ENCODE measurements at places on chromosomes 2 and 18. TPM values are rescaled to one million over a fixed set of nuclear protein-coding genes. Genes with fewer than 3 reads are reported as not detected.

Gene HAAO
- 0.48 TPM for total RNA-seq

Gene DLX2
- total RNA-seq, result 1.4 TPM

Gene ANKRD62
- not detected for total RNA-seq

Gene TCF7L1
- total RNA-seq, result 7.1 TPM

Gene GAL3ST2
- total RNA-seq, result not detected

Gene C2orf78
- total RNA-seq, result not detected

Gene FEV
- total RNA-seq, result not detected

Gene PTPRN
- not detected for total RNA-seq

Gene SERPINB13
- total RNA-seq, result 5.9 TPM

Gene ALPG
- not detected for total RNA-seq

Gene TCF4
- total RNA-seq, result 7.3 TPM

Gene DPP10
- not detected for total RNA-seq

Gene ALPP
- not detected for total RNA-seq

Gene SUMO1
- total RNA-seq, result 145 TPM

Gene POTEI
- total RNA-seq, result not detected

Gene EML6
- 0.63 TPM for total RNA-seq

Gene DNPEP
- 59.9 TPM for total RNA-seq

Gene WDR35
- total RNA-seq, result 9.0 TPM

Gene OTOS
- not detected for total RNA-seq

Gene EFR3B
- 0.58 TPM for total RNA-seq

Gene TMX3
- total RNA-seq, result 37.2 TPM

Gene ANKRD36B
- total RNA-seq, result 12.7 TPM

Gene TMEM87B
- total RNA-seq, result 36.1 TPM

Gene ACKR3
- 1.8 TPM for total RNA-seq

Gene GPR35
- 0.07 TPM for total RNA-seq

Gene IWS1
- 56.5 TPM for total RNA-seq

Gene HS1BP3
- 21.0 TPM for total RNA-seq

Gene TLK1
- total RNA-seq, result 24.0 TPM

Gene RFTN2
- total RNA-seq, result not detected

Gene CERKL
- not detected for total RNA-seq

Gene ANTXR1
- total RNA-seq, result 31.0 TPM

Gene MEP1B
- not detected for total RNA-seq

Gene HJURP
- 40.1 TPM for total RNA-seq

Gene CTAGE1
- total RNA-seq, result not detected

Gene LIMS4
- 1.0 TPM for total RNA-seq

Gene TLX2
- not detected for total RNA-seq

Gene DSG3
- total RNA-seq, result 73.1 TPM

Gene ADAM23
- total RNA-seq, result 0.28 TPM

Gene CNDP2
- 108 TPM for total RNA-seq

Gene DQX1
- total RNA-seq, result 2.5 TPM

Gene SLC11A1
- 1.0 TPM for total RNA-seq

Gene RIT2
- total RNA-seq, result not detected

Gene PEX13
- 22.3 TPM for total RNA-seq

Gene SERPINB7
- total RNA-seq, result 190 TPM

Gene CDH2
- 0.25 TPM for total RNA-seq

Gene MROH2A
- total RNA-seq, result 0.11 TPM

Gene UGT1A3
- total RNA-seq, result 0.88 TPM

Gene GPATCH11
- 7.4 TPM for total RNA-seq

Gene SLC40A1
- 0.04 TPM for total RNA-seq

Gene ERFE
- 0.75 TPM for total RNA-seq

Gene NAB1
- total RNA-seq, result 26.6 TPM
